ENCODE measurements at places on chromosomes 5 and 9.

DNA sequence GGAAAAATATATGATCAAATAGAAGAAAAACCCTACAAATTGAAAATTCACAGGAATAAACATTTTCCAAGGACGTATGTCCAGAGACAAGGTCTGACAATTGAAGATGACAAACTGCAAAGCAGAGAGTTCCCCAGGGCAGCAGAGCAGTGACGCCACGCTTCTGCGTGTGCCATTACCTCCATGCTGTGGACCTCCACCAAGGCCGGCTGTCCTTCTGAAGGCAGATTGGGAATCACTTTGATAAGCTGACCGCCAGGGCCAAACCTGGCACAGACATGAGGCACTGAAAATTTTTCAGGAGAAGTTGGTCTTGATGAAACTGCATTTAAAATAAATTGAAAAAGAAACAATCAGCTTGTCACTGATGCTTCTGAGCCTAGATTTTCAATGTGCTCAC, 18.6 kb downstream of the SEC16A start:
- DNase-seq: no peak

DNA sequence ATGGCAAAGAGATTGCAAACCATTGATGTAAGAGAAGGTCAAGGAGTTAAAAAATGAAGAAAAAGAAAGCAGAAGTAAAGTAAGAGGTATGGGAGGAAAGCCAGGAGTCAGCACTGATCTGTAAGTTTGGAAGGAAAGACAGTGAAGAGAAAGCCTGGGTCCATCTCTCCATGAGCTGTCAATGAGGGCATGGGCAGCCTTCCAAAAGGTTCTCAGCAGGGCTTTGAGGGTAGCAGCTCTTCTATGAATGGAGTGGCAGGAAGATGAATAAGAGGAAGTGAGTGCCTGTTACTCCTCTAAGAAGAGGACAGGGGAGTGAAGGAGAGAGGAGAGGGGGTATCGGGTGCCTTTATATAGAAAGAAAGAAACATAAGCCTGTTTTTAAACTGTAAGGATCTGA, 97.1 kb downstream of the ADCY2 start:
- no peak for DNase-seq

- DNase-seq: peak; percentile 89
Observed at GRCh38 chr5:181159286-181160151, 12.1 kb downstream of the OR2V2 start.

DNA sequence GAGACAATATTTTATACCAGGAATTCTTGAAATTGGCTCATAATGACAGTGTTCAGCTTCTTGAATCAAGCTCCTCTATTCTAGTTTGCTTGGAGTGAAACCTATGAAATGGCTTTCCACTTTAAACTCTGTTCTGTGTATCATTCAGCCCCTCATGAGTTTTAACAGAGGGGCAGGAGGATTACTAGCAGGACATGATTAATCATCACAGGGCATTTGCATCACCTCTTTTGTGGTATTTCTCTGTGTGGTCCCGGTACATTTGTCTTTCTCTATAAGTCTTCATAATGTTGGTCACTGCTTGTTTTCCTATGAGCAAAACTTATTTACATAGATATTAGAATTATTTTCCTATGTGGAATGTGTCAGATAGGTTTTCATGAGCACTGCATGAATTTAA, 21.2 kb downstream of the CAST start:
- DNase-seq: no peak

DNA sequence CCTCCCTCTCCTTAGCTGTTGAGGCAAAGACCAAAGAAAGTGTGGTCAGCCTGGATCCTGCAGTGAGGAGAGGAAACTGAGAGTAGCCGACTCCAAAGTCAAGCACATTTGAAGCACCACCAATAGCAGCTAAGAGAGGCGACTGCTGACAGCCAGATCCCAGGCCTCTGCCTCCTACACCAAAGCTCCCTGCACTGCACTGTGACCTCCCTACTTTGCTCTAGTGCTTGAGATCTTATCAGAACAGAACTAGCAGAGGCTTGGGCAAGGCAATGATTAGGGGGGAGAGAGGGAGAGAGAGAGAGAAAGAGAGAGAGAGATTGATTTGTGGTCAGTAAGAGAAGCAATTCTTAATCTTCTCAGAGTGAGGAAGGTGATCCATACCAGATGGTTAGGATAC, 216.3 kb downstream of the CDK5RAP2 start:
- DNase-seq: no peak
